ENCODE measurements at places on chromosomes 7 and 10.

DNA sequence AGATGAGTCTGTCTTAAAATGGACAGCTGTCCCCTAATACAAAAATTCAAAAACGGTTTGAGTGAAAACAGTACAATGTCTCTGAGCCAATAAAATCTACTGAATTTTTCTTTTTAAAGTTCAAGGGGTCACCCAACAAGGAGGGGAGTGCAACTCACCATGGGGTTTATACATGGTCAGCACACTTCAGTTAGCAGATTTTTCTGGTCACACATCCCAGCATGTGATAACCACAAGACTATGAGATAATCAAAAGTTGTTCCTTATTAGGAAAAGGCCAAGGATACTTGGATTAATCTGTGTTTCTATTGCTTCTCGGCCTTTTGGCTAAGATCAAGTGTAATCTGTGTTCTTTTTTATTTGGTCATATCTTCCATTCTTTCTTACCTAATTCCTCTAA, 31.6 kb downstream of the ABCB5 start:
- DNase-seq, result no peak

DNA sequence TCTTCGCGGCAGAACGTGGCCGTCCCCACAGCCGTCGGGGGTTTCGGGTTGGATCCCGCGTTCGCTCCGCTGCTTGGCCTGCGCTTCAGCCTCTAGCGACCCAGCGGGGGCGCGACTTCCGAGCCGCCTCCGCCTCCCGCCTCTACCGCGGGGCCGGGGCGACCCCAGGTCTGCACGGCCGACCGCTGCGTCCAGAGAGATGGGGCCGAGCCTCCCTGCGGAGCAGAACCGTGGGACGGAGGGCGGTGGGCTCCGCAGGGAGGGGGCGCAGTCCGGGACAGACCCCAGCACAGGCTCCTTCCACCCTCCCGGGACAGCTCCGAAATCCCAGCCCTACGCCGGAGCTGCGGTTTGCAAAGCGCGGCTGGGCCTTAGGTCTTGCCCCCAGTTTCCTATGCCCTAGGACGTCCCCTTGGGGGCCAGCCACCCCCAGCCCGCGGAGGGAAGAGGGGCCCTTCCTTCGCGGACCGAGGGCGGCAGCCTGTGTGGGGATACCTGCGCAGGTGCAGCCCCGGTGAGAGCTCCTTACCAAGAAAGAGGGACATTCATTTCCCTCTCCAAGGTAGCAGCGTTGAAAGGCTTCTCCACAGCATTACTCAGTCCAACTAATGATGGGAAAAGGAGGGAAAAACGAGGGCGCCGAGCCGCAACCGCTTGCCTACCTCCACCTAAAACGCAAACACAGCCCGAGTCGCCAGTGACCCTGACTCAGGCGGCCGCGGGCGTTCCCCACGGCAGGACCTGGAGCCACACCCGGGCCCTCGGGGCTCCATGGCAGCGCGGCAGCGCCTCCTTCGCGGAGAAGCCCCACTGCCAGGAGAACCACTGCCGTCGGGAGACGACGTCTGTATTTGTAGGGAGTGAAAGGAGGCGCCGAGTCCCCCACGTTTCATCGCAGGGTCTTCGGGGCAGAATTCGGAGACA, 115.7 kb downstream of the BMS1 start:
- DNase-seq, result no peak

DNA sequence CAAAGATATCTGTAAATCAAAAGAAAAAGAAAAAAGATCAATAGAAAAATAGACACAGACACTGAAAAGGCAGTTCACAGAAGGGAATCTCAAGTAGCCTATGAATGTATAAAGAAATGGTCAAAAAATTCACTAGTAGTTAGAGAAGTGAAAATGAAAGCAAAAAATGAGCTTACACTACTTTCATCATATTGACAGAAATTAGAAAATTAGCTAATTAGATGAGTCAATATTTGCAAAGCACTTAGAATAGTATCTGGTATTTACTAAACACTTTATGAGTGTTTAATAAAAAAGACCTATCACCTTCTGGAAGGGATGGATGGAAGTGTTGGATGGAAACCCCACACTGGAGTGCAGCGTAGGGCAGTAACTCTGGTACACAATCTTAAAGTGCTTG, 1.7 kb upstream of the CFAP58 start:
- no peak for DNase-seq

GRCh38 chr7:1452205-1452604, 7.1 kb downstream of the MICALL2 start:
- no peak for DNase-seq

DNA sequence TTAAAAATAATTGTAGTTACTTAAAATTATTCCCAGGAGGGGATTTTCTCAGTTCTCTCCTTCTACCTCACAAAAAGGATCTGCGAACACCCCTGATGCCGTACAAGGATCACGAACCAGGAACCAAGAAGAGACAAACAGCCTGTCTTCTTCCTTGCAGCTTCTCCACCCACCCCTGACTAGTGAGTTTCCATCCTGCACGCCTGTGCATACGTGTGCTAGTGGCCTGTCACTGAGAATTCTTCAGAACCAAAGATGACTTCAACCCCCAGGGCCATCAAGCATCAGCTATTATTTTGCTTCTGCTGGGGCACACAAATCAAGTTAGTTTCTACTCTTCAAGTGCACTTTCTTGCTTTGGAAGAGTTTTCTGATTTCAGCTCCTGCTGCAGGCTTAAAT, 175.5 kb upstream of the KLF6 start:
- no peak for DNase-seq

DNA sequence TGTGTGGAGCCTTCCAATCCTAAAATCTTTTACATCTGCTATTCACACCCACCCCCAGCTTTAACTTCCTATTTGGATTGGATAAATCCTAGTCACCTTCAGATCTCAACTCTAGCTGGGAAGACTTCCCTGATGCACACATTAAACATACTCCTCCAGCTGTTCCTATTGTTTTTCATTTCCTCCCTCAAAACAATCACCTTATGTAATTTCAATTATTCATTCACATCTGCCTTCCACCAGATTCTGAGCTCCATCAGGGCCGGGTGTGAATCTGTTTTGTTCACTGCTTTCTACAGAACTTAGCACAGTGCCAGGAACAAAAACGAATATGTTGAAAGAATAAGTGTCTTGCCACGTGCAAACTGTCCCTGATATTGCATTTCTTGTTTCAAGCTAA, 497.4 kb downstream of the PLXDC2 start:
- no peak for DNase-seq

DNA sequence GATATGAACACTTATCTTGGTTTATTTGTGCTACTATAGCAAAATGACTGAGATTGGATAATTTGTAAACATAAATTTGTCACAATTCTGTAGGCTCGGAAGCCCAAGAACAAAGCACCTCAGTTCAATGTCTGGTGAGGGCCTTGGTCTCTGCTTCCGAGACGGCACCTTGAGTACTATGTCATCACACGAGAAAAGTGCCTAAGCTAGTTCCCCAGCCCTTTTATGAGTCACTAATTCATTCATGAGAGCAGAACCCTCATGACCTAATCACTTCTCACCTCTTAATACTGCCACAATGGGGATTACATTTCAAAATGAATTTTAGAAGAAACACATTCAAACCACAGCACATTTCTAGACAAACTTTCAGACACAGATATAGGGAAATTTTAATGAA, 52.0 kb upstream of the PRSS1 start:
- DNase-seq, result no peak

DNA sequence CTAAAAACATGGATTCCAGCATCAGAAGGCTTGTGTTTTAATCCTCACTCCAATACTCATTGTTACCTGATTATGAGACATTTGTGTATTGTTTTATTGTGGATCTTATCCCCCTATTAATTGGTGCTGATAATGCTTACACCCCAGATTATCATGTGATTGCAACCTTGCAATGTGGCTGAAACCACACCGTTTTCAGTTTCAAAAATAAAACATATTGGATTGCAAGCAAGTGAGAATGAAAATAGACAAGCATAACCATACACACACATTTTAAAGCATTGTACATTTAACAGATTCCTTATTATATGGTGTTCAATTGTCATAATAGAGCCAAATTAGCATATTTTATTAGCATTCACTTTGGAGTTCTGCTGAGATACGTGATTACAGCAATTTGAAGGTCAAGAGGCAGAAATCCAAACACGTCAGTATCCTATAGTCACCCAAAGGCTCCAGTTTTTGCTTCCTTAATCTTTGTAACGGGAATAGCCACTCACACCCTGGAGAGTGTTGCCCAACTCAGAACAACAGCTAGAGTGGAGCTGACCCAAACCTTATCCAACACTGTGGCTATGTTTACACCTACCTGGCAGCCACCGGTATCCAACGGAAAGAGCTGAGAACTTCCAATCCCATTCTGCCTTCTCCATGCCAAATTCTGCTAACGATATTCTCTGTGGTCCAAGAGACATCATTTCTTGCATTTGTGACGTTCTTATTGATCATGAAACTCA, 317.1 kb upstream of the KLF6 start:
- DNase-seq, result no peak

GRCh38 chr7:34309116-34309515, 348.9 kb upstream of the NPSR1 start:
- DNase-seq, result no peak

DNA sequence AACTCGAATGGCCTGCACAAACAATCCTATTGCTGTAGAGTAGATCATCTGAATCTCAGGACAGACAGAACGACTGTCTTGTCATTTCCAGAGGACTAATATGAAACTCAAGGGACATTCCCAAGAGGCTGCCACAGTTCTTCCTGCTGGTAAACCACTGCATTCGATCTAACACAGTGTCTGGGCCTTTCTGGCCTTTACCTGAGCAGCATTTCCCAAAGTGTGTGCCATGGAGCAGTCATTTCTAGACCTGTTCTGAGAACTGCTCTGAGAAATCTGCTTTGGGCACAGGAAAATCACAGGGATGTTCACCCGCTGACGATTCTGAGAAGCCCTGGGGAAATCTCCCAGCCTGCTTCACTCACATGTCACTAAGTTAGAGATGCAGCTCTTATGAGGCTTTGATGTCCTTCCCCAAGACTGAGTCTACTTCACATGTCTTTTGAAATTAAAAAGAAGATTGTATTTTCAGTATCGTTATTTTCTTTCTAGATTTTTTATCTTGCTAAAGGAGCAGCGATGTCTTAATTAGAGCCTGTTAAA, 18.4 kb downstream of the GPNMB start:
- peak; percentile 28 for DNase-seq

DNA sequence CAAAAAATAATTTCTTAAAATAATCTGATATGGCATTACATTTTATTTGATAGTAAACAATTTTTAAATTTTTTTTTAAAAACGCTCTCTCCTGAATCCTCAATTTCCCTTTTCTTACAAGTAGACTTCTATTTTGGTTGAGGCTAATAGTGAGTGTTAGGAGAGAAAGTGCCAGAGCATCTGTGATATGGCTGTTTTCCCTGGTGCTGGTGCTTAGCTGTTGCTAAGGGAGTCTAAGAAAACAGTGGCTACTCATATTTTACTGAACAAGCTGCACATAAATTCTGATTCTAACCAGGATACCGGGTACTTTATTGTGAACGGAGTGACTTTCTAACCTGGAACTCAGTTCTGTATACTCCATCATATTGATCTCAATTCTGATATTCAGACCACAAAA, 311.1 kb upstream of the KIAA1217 start:
- DNase-seq, result no peak

GRCh38 chr7:55063061-55063460, 44.2 kb downstream of the EGFR start:
- no peak for DNase-seq

- DNase-seq, result peak; percentile 70
Observed at GRCh38 chr10:103069453-103070331, 123.4 kb downstream of the NT5C2 start.

- DNase-seq, result no peak
Observed at GRCh38 chr10:26474026-26474425, 35.9 kb downstream of the APBB1IP start.

DNA sequence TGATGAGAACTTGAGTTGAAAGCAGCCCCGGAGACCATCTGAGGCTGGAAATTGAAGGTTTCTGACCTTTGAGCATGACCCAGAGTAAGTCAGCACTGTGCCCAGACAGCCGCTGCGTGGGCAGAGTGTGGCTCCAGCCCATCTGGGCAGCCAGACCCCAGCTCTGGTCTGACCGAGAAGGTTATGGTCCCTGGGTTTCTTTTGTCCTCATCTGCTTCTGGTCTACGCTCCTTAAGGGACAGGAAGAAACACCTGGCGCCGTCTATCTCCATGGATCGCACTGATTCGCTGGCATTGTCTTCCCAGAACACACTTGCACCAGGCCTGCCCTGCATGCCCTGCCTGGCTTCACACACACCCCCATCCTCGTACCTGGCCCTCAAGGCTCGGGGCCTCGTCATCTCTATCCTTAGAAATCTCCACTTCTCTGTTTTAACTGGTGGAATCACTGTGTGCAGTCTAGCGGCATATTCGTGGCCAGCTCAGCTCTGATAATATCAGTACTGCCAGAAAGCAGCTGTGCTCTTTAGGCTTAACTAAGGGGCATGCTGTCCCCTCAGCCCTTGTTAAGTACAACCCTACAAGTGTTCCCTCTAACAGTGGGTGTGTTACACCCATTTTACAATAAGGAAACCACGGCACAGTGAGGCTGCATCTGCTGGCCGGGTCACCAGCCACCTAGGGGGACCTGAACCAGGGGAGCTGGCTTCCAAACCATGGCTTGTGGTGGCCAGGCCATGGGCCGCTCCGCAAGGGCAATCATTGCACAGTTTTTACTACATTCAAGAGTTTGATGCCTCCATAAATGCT, 127.7 kb downstream of the ADCY1 start:
- no peak for DNase-seq

- no peak for DNase-seq
Observed at GRCh38 chr7:40649247-40649646, 514.4 kb downstream of the SUGCT start.

DNA sequence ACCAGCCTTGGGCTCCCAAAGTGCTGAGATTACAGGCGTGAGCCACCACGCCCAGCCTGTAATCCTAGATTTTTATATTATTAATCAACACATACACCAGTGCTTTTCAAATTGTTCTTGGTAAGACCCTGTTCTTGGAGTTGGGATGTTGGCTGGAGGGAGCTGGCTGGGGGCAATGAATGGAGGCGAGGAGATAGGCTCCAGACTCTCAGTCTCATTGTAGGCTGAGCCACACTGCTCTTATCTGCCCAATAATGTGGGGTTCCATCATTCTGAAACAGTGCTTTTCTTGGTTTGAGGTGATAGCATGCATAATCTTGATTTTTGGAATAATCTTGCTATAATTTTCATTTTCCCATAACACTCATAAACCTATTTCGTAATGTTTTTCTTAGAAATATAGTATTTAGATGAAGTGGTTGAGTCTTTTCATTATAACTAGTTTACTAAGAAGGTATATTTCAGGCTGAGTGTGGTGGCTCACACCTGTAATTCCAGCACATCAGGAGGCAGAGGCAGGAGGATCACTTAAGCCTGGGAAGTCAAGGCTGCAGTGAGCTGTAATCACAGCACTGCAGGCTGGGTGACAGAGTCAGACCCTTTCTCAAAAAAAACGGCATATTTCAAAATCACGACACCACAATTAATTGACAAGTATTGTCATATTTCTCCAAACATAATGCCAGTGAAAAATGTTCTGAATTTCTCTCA, 65.1 kb upstream of the LYZL2 start:
- DNase-seq, result peak; percentile 51

DNA sequence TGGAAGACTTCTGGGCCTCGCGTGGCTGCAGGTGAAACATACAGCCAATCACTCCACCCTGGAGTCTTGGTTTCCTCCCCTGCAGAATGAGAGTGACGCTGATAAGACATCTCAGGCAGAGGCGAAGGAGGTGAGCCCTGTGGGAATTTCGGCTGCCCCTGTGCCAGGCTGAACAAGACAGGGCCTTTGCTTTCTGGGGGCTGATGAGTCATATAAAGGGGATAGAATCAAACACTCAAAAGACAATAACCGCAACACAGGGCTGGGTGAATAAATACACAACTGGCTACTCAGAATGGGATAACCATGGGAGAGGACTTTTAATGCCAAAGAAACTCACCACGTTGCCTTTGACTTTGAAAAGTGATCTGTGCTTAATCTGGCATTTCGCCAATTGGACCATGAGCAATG, 143.8 kb downstream of the KCNMA1 start:
- no peak for DNase-seq
